Spleen (tissue), 13 donors: ENCODE measurements at places on chromosomes 16 and 17.
A peak's percentile ranks its signal among the peaks of the same experiment; 100 is the strongest.

- no peak for DNase-seq
Measured at GRCh38 chr16:27650073-27650701, 100.2 kb downstream of the KATNIP start.

- peak; percentile 93 for DNase-seq
Measured at GRCh38 chr17:76725580-76726230, 701 bp downstream of the JMJD6 start.

- peak; percentile 61 for DNase-seq
Measured at GRCh38 chr16:85667841-85668413, 20.8 kb downstream of the GINS2 start.

GRCh38 chr17:49755663-49756283 is 8.2 kb downstream of the FAM117A start:
- DNase-seq = no peak

GRCh38 chr17:69818467-69818866 is 256.6 kb upstream of the KCNJ16 start:
- no peak for DNase-seq

DNA sequence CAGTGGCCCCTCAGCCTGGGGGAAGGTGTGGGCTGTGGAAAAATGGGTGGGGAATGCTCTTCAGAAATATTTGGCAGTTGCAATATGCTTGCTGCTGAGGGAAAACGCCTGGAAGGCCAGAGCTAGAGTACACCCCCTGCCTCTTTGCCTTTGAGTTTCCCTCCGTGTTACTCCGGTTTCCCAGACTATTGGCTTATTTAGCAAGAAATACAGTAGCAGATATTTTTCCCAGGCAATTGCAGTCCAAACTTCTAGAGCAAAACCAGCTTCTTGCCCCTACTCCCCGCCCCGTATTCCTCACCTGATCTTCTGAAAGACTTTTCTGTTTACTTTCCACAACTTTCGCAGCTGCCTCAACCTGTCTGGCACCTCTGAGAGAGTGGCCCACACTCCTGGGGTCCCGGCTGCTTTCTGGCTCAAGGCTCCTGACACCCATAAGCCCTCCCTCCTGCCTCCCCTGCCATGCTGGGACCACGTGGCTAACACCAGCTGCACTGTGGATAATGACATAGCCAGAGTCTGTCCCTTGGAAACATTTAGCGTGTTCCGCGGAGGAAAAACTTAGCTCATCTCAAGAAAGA is 45.8 kb upstream of the HELZ start:
- no peak for DNase-seq

DNA sequence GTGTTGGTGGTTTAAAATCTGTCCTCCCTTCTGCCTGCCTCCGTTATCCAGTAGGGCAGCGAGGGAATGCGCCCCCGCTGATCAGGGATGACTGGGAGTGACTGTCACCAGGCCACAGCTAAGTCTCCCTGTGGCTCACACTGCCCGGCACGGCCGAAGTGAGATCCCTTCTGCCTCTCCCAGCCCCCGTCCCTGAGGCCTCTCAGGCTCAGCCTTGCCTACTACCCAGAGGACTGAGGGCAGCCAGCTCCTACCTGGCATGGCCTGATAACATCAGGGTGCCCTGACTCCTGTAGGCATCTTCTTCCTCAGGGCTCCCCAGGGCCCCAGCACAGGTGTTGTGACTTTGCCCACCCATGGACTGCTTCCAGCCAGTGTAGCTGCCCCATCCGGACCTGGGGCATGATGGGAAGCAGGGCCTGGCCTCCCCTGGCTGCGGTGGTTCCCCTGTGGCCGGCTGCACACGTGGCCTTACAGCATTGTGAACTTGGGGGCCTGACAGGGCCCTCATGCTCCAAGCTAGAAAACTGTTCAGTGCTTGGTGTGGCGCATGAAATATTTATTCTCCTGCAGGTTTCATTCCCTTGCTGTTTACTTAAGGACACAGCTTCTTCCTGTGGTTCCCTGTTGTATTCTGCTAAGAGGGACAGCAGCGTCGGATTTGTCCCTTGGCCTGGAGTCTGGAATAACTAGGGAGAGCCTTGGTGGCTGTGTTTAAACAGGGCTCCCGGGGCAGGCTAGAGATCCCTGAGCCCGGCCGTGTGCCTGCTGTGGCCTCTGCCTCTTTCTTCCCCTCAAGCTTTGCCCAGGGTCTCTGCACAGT is 30.0 kb downstream of the GINS2 start:
- DNase-seq = peak; percentile 73

DNA sequence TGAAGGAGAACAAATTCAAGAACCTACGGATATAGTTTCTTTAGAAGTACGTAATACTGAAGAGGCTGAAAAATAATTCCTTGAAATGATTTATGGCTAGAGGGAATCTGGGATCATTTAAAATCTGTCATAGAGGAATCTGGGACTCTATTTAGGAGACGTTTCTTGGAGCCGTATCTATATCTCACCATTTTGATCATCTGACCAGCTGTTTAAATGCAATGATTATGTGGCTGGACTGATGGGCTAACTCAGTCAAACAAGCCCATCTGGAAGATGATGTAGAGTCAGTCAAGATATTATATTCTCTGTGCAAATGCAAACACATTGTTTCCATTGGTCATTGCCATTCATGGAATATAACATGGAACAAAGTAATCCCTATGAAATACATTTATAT is 467.7 kb upstream of the ZFHX3 start:
- no peak for DNase-seq

DNA sequence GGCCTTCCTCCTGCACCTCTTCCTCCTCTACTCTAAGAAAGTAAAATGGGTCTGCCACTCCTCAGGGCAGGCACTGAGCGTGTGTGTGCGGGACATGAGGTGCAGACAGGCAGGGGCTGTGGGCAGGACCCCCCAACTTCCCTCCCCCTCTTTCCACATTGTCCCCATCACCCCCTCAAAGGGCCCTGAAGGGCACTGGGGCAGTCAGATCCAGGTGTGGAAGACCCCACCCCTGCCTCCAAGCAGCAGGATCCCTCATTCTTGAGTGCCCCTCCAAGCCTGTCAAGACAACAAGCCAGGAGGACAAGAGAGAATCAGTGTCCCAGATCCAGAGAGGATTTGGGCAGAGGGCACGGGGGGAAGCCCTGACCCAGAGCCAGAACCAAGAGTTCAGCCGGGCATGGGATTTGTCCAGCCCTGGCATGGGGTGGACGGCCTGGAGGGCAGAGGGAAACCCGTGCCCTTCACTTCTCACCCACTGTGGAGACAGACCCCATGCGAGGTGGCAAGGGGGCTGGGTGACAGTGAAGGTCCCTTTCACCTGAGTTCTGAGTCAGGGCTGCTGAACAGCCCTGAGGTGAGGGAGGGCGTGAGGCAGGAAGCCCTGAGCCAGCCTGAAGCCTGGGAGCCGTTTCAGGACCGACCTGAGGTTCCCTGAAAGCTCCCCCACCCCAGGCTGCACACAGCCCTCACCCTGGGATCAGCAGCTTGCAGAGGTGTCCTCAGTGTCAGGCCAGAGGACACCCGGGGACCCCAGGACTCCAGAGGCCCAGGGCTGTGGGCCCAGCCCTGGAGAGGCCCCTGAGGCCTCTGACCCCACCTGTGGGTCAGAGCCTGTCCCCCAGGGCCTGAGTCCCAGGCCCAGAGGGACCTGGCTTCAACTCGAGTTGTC is 45.8 kb downstream of the USP22 start:
- peak; percentile 68 for DNase-seq

DNA sequence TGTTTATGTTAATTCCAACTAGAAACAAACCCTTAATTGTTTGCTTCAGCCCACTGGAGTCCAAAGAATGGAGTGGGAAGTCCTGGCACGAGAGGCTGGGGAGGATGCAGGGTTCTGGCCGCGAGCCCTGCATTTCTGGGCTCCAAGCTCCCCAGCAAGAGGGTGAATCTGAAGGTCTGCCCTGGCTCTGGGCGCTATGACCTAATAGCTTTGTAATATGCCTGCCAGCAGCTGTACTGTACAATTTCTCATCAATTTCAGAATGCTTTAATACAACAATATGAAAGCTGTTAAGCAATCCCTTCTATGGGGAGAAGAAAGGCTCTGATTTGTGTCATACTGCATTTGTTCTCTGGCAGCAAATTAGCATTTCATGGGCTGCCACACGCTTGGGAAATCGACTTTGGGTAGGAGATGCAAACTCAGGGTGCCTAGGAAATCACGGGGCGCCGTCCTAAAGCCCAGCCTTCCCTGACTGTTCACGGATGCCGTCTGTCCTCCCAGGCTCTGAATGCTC is 43.8 kb downstream of the NDEL1 start:
- DNase-seq = no peak
